ENCODE measurements at places on chromosomes 1 and 21.

- DNase-seq: peak; percentile 93
Observed at GRCh38 chr1:25727635-25728286, 72.2 kb upstream of the SELENON start.

DNA sequence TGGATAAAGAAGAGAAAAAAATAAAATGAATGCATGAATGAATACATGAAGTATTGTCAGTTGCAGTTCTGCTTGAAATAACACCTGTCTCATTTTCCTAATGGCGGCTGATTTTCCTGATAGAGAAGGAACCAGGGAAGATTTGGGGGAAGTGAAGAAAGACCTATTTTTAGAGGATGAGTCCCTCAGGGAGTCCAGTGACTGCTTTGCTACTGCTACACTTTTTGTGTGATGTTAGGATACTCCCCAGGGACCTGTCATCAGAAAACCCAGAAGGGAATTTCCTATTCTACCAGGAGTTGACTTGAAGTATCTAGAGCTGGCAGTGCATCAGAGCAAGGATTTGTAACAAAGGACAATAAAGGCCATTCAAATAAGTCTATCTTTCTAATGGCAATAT, 114.8 kb downstream of the MAB21L3 start:
- no peak for DNase-seq

DNA sequence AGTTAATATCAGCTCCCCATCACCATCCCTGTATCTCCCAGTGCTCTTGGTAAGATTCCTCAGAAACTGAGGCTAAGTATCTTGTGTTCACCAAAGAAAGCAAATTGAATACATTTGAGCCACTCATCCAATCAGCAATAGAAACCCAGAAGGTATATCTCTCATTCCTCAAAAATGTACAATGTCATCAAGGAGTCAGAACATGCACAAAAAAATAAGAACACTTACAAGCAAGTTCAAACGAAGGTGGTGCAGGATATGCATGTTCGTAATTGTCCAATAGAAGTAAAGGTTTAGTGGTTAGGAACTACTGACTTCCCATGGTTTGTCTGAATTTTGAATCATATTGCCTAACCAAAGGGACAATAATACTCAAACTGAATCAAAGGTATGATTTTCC, 24.3 kb downstream of the RXRG start:
- DNase-seq: no peak

DNA sequence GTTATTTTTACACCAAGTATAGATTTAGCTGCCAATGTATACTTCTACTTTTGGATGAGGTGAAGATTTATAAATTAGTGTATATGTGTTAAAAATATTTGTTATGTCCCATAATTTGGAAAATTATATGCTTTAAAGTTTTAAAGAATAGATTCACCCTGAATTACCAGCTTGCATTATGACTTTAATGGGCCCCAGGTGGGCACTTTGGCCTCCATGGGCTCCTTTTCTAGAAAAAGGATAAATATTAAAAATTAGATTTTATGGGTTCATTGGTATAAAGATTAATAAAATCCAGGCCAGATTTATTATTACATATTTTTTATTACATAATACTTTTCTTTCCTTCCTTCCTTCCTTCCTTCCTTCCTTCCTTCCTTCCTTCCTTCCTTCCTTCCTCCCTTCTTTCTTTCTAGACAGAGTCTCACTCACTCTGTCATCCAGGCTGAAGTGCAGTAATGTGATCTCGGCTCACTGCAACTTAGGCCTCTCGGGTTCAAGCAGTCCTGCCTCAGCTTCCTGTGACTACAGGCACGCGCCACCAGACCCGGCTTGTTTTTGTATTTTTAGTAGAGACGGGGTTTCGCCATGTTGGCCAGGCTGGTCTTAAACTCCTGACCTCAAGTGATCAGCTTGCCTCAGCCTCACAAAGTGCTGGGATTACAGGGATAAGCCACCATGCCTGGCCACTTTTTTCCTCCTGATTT, 21.9 kb downstream of the KMO start:
- DNase-seq: no peak

DNA sequence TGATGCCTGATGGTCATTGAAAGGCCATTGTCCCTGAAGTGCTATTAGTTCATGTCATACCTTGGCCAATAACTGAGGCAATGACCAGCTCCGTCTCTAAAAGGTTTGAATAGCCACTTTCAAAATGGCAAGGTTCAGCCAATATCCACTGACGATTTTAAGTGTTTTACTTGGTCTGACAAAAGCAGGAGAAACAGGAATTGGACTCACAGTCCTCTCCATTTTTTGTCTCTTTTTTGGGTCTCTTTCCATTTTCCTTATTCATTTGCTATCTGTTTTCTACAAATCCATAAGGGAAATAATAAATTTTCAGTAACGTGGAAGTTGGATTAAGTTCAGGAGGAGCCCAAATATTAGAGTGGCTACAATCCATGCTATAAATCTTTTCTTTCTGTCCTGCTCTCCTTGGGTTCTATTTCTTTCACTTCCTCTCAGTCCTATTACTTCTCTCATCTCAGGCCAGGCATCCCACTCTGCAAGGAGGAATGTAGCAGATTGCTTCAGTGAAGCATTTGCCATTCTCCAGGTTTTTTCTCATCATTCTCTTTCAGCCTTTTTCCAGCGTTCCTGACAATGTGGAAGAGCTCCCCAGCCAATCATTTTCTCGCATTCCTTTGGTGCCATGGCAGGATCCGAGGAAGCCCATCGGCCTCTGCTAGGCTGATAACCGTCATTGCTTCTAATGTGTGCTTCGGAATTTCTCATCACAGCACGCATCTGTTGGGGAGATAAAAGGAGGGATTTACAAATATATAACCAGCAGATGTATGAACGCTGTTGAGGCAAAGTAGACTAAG, 414.5 kb downstream of the ADGRL2 start:
- DNase-seq: no peak

DNA sequence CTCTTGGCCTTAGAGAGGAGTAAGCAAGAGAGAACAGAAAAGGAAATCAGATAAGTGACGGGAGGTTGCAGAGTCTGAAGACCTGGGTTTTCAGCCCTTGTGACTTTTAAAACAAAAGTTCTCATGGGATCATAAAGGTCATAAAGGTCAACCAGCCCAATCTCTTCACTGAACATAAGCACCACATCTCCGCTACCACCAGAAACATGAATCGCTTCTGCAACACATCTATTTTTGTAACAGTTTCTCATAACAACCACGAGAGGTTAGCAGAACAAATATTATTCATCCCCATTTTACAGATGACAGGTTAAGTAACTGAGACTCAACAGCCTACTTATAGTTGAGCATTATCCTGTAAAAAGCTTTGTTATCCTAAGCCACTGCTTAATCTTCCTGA, 5.9 kb downstream of the TRAPPC3 start:
- DNase-seq: no peak

GRCh38 chr1:55519937-55520683, 304.9 kb upstream of the USP24 start:
- DNase-seq: no peak

GRCh38 chr1:160768295-160768657, 27.7 kb upstream of the LY9 start:
- DNase-seq: no peak

All from WERI-Rb-1 (cell line).